Left forelimb (tissue), 1 donor: ENCODE measurements at places on chromosomes 7 and 10.
A peak's percentile ranks its signal among the peaks of the same experiment; 100 is the strongest.

- no peak for DNase-seq
These were observed 27.6 kb downstream of the SPAG6 start for GRCh38 chr10:22372917-22373316.

DNA sequence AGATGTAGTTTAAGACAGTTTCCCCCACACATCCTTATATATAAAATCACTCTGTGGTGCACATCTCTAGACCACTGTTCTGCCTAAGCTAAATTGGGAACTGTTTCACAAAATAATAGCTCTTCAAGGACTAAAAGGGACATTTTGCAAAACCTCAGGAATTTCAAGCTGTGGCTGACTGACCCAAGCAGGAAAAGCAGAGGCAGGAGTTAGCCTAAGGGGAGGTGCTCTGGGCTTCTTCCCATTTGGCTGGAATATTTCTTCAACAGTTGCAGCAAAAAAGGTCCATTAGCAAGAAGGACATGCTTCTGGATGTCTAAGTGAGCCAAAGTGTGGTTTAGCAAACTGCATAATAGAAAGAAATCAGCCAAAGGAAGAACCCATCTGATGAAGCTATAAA lies 551.2 kb upstream of the ANKRD30A start:
- DNase-seq: no peak

DNA sequence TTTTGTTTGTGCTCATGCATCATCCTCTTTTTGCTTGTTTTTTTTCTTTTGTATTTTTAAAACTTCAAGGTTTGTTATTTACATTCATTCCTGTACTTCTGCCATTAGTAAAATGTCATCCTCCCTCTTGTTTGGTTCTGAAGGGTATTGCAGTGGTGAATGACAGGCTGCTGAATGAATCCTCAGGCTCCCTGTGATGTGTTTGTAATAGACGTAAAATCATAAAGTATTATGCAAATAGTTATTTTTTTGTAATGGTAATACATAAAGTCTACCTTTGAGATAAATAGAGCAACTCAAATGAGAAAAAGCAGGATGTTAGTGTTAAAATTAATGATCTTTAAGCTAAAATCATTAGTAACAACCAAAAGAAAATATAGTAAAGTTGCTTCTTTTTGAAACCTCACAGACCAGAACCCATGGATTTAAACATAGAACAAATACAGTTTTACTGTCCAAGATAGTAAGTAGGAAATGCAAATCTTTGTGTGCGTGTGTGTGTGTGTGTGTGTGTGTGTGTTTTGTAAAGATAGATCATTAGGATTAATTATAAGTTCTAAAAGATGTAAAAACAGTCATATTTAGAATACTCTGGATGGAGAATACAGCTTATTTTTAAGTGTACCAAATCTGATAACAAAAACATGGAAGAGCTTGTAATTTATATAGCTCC lies 4.5 kb downstream of the GLCCI1 start:
- no peak for DNase-seq

DNA sequence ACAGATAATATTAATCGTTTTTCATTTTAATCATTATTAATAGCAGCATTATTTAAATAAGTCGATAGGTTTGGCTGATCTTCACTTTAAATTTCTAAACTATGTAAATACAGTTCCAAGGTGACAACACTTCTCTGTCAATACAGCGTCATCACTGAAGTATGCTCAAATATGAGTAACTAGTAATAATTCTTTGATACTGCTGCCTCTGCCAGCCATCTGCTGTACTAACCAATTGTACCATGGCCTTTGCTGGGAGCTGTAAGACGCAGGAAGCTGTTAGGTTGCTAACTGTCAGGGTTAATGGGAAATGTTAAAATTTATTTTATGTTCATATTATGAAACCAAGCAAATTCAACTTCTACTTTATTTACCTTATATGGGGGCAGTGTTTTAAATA lies 1650.5 kb upstream of the LRRTM3 start:
- DNase-seq: no peak

- DNase-seq: no peak
These were observed 126.3 kb upstream of the CXCL12 start for GRCh38 chr10:44511166-44511565.

GRCh38 chr10:26860102-26860442 lies 686 bp downstream of the ABI1 start:
- peak; percentile 83 for DNase-seq

DNA sequence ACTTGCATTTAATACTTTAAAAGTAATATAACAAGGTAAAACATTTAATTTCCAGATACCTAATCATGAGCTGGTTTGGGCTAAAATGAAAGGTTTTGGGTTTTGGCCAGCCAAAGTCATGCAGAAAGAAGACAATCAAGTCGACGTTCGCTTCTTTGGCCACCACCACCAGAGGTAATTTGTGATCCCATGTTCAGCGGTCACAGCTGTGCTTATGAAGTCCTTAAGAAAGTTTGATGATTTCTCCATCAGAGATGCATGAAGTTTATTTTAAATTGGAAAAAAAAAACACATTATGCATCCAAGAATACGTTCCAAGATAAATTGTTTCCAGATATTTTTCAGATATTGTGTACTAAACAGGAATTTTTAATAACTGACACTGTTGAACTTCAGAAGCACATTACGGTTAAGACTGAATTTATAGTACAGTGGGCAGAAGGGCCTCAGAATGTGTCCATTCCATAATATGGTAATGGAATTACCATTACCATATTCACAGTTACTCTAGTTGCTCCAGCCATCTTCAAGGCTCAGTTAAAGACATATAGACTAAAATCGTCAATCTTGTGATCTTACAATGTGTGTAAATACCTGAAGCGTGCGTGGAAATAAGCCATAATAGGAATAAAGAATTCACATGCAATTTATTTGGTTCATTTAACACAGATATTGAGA lies 106.8 kb downstream of the ZMYND11 start:
- DNase-seq: no peak

GRCh38 chr7:19101909-19102308 lies 15.5 kb downstream of the TWIST1 start:
- no peak for DNase-seq

GRCh38 chr10:31393844-31394243 lies 74.8 kb downstream of the ZEB1 start:
- no peak for DNase-seq

DNA sequence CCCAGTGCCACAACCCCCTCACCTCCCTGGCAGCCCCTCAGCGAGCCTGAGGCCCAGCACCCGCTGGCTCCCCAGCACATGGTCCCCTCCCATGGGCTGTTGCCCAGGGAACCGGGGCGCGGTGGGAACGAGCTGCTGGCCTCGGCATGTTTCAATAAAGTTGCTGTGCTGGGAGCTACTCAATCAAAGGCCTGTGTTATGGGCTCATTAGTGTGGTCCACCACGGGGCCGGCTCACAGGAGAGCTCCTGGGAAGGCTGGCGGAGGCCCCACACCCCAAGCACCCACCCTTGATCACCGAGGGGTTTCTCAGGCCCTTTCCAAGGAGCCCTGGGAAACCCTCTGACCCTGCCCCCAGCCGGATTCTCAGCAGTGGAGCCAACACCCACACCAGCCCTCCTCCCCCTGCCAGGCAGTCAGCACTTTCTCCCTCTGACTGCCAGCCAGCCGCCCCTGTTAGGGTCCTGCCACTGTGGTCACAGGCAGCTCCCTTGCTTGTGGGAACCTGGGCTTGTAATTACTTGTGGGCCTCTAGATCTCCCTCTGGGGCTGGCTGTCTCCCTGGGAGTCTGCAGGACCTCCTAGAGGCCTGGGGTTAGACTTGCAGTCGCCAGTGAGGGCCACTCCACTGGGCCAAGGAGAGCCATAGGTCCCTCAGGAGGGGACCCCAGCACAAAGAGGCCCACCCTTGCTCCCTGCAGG lies 24.8 kb upstream of the TRIM8 start:
- DNase-seq: no peak

DNA sequence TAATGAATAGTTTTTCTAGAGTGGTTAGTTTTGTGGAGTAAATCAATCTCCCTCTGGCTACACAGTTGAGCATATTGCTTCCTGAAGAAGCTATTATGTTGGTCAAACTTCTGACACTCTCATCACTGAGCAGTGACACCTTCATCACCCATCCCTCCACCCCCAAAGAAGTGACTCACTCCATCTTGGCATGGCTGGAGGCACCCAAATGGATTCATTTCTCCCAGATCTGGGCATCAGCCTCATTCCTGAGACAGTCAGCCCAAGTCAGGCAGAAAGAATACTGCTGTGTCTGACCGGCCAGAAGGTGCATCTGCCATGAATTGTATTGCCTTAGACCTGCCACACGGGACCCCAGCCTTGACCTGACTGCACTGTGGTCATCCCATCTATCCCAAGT lies 117.0 kb upstream of the HABP2 start:
- no peak for DNase-seq

DNA sequence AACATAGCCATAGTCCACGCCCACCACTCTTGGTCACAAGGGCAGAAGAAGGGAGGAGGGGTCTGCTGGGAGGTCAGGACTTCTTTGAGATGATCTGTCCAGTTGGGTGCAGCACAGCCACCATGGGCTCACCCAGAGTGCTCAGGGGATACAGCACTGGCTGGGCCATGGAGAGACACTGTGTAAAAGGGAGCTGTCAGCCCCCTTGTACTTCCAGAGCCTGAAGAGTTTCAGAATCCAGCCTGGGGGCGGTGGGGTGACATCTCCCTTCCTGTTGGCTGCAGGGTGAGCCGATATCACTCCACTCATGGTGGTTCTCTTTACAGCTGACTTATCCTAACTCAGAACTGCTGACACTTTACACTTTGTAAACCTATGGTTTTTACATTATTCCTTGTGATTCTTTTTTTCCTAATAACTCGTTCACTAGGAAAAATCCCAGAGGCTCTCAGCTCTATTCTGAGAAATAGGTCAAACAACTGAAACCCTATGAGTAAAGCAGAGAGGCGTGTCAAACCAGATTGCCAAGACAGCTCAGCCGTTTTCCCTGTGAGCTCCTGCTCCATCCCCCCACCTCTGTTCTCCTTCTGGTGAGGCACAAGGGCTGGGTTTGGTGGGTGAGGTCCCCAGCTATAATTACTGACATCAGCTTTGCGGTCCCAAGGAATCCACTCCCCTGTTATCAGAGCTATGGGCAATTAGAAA lies 3.2 kb upstream of the MRPS24 start:
- no peak for DNase-seq

GRCh38 chr10:114367351-114368056 lies 36.8 kb downstream of the AFAP1L2 start:
- peak; percentile 63 for DNase-seq

GRCh38 chr10:31136930-31137885 lies 105.5 kb upstream of the ZNF438 start:
- no peak for DNase-seq

DNA sequence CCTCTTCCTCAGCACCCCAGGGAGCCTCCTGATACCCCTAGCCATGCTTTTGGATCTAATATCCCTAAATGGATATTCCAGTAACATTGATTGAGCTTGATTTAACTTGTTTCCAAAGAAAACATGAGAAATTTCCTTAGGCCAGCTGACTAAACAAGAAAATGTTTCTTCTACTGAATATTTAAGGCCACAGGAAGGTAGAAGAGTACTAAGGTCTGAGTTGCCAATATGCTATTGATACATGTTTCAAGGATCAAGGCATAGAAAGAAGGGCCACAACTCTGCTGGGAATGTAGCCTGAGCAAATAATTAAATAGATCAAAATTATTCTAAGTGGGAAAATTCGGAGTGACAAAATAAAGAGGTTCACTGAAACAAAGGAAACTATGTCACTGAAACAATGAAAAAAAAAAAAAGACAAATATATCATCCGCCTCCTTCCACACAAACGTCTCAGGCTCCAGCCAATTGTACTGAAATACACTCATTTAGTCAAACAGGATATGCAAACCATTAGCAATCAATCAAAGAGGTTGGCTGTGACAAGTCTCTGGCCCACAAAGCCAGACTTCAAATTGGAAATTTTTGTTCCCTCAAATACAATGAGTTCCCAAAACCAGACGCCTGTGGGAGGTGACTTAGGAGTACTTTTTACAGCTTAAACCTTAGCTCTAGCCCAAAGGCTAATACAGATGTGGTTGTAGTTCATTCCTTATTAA lies 396.2 kb downstream of the HTR7 start:
- DNase-seq: no peak

DNA sequence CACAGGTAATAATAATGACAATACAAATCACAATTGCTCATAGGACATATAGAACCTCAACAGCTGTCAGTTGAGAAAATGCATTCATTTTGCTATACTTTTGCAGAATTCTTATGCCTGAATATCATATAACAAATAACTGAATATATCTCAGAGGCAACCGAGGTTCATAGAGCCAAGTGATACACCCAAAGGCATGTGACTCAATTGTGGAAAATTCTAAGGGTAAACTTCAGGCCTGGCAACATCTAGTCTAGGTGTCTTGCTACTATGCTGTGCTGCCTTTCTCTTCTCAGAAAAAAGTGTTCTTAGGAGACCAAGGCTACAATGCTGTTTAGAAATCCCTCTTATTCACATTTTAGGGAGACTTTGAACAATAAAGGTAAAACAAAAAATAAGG lies 270.7 kb downstream of the BAMBI start:
- no peak for DNase-seq

GRCh38 chr7:122219253-122219865 lies 75.3 kb upstream of the AASS start:
- DNase-seq: no peak

DNA sequence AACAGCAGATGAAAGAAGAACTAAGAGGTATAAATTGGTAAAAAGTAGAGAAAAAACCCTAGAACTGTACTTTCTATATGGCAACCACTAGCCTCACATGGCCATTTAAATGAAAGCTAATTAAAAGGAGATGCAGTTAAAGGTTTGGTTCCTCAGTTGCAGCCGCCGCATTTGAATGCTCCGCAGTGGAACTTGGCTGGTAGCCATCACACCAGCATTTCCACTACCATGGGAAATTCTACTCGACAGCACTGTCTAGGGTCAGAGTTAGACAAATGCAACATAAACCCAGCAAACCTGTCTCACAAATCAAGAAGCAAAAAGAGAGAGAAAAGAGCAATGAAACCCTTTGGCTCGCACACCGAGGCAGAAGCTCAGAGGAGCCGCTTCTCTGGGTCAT lies 29.7 kb downstream of the VIPR2 start:
- DNase-seq: peak; percentile 49

DNA sequence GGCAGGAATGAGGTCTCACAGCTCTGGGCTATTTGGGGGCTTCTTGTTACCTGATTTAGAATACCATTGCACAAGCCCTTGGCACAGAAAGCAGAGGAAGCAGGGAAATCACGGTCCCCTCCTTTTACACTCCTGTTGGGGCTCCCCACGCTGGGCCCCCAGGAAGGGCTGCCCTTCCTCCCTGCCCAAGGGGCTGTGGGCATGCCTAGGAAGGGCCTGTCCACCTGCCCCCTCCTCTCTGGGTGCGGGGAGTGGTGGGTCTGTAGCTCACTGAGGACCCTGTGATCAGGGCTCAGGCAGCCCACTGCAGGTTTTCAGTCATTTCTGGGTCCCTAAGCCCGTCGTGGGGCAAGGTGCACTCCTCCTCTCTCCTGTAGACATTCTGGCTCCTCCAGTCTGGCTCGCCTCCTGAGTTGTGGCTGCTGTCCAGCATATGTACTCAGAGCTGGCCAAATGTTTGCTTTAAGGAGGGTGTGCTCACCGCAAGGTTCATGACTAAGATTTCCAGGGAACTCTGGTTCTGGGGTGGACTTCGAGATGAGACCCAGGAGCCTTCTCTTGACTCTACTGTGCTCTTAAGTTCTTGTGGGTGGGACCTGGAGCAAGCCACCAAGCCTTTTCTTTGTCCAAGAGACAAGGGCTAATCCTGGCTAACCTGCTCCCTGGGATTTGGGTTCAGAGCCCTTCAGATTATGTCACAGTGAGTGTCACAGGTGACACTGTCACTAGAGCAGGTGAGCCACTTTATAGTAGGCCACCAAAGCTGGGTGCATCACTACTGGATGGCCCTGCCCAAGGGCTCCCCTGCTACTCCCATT lies 56.0 kb downstream of the TACR2 start:
- no peak for DNase-seq

- no peak for DNase-seq
These were observed 41.9 kb upstream of the FAM180A start for GRCh38 chr7:135790371-135790977.
